ENCODE measurements at places on chromosomes 5 and 9.

DNA sequence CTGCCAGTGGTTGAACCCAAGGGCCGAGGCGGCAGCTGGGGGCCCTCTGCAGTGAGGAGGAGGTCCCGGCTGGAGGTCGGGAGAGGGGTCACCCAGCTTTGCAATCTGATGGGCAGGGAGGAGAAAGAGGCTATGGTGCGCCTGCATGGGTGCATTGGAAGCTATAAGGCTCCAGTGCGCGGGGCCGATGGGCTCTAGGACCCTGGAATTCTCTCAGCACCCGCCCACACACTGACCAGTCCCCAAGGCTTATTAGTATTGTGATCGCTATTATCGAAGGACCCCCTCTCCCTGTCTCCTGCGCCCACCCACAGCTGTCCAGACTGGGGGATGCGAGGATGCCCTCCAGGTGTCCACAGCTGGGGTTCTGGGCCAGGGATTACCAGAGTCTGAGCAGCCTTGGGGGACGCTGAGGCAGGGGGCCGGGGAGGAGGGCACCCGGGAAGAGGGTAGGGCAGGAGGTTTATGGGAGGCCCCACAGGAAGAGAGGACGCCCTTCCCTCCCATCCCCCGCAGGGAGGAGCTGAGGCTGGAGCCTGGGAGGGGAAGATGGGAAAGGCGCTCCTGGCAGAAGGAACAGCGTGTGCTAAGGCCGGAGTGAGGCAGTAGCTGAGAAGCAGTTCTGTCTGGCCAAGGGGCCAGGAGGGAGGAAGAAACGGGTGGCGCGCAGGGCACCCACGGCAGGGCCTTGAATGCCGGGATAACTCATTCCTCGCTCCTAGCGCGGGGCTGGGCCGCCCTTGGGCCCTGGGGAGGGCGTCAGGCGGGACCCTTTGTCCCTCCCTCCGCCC lies 24.2 kb downstream of the C9orf50 start:
- DNase-seq = peak; percentile 87

DNA sequence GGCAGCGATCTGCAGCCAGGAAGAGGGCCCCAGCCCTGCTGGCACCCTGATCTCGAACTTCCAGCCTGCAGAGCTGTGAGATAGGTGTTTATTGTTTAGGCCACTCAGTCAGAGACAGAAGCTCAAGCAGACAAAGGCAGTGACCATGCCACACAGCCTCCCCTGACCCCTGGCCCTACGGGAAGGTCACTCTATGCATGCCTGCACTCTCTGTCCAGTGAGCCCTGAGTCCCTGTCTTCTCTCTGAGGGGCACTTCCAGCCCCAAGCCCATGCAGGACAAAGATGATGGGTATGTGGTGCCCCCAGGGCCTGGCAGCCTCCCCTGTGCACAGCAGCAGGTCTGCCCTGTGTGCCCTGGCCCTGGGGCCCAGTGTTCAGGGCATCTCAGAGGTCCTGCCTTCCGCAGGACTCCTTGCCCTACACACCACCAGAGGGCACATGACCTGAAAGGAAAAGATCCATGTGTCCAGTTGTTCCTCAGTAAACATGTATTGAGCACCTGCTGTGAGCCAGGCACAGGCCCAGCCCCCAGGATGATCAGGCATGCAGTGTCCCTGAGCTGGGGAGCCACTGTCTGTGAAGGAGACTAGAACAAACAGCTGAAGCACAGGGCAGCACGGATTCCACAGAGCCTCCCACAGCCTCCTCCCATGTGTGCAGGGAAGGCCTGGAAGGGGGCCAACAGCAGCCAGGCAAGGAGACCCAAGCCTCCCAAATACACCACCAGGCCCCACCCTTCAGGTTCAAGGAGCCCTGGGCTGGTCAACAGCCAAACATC lies 109.3 kb downstream of the ATPSCKMT start:
- no peak for DNase-seq

DNA sequence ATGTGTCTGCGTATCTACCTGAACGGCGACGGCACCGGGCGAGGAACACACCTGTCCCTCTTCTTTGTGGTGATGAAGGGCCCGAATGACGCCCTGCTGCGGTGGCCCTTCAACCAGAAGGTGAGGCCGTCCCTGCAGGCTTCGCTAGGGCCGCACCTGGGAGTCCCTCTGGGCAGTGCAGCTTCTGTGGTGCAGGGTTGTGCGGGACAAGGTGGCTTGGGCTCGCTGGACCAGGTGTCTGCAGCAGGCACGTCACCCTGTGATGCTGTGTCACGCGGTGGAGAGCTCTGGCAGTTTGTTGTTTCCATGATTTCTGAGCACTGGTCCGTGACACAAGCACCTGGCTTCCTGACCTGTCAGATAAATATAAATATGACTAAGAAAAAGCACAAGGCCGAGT lies 20.7 kb downstream of the FBXW5 start:
- no peak for DNase-seq

DNA sequence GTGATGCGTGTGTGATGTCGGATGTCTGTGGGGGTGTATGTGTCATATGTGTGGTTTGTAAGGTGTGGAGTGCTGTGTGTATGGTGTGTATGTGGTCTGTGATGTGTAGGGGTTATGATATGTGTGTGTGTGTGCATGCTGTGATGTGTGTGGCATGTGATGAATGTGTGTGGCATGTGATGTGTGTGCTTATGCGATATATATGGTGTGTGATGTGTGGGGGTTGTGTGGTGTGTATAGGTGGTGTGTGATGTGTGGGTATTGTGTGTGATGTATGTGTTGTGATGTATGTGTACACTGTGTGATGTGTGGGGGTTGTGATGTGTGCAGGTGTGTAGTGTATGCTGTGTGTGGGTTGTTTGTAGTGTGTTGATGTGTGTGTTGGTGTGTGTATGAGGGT lies 9.2 kb upstream of the CRB2 start:
- no peak for DNase-seq

DNA sequence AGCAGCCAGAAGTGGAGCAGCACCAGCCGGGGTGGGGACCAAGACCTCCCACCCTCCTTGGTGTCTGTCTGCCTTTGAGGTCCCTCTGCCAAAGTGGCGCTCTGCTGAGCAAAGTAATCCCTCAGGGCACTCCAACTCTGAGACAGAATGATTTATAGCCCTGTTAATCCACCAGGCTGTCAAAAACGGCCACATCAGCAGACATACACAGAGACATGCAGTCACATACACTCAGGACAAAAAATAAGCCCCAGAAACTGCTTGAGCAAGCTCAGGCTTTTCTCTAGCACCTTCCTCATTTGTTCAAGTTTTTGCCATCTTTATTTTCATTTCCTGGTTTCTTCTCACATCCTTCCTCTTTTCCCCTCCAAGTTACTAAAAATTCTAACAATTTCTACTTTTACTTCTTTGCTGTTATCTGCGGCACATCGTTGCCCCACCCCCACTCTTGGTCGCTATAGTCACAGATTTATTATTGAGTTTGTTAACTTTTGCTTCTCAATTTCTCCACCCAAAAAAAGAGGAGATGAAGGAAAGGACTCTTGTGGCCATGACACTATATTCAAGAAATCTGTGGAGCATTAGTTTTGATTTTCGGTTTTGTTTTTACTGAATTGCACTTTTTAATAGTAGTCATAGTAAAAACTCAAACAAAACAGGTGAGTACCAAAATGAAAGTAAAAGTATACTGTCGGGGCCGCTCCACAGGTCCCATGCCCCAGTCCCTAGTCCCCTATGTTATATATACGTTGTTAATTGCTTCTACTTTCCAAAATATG lies 17.4 kb upstream of the ADRB2 start:
- no peak for DNase-seq

GRCh38 chr9:129834489-129835127 lies 467 bp downstream of the C9orf78 start:
- no peak for DNase-seq

DNA sequence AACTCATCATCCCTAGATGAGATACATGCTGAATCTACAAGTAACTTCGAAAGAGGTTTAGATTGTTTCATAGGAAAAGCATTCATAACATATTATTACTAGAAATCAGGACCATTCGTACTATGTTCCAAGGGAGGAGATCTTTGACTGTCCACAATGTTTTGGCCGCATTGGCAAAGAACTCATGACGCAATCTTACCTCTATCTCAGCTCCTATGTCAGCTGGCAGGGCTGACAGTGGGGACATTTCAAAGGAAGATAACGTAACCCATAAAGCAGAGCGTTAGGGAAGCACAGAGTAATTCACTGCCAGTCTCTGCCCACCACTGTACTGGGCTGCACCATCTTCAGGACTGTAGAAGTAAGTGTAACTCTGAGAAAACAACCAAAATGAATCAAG lies 69.7 kb downstream of the EFNA5 start:
- no peak for DNase-seq

DNA sequence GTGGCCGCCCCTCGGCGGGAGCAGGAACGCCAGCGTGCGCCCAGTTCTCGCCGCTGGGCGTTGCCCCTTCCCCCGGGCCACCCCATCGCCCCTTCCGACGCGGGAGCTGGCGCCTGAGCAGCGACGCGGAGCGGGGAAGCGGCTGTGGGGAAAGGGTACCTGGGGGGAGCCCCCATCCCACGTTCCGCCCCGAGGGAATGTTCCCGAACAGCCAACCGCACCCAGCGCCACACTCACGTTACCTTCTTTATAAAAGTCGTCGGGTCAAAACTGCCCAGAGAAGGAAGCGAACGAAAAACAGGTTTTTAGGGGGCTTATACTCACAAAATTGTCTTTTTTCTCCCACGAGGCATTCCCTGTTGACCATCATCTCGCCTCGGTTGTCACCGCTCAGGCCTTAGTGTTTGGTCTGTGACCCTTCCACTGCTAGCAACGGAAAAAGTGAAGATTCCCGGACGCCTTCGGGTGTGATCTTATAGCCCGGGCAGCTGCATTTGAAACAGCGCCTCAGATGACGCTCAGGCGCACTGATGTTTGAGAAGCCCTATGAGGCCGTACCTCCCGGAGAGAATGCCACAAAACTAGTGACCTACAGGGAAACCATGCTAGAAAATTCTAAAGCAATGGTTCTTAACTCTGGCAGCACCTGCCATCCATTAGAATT lies 475 bp upstream of the GOLM1 start:
- DNase-seq = peak; percentile 72
